ENCODE measurements at places on chromosomes 2 and 18.

GRCh38 chr2:101985793-101986164 lies 6.0 kb upstream of the IL1R2 start:
- DNase-seq, result no peak

- no peak for DNase-seq
Observed at GRCh38 chr2:153487448-153487847, 8.9 kb upstream of the RPRM start.

GRCh38 chr2:236167297-236168109 lies 683 bp downstream of the GBX2 start:
- no peak for DNase-seq

- DNase-seq, result no peak
Observed at GRCh38 chr18:37471637-37472036, 94.0 kb downstream of the CELF4 start.

DNA sequence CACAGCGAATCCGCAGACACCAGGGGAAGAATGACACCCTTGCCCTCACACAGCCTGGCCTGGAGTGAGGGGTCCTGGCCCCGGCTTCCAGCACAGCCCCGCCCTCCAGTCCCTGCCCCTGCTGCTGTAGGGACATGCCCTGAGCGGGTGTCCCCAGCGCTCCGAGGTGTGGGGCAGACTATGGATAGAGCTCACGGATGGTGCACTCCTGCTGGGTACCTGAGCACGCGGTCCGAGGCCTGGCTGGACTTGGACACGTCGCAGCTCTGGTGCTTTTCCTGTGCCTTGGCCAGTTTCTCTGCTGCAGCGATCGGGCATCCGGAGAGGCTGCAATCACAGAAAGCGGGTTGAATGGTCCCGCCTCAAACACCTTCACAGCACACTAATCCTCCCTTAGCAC lies 165.7 kb upstream of the PXDN start:
- no peak for DNase-seq

DNA sequence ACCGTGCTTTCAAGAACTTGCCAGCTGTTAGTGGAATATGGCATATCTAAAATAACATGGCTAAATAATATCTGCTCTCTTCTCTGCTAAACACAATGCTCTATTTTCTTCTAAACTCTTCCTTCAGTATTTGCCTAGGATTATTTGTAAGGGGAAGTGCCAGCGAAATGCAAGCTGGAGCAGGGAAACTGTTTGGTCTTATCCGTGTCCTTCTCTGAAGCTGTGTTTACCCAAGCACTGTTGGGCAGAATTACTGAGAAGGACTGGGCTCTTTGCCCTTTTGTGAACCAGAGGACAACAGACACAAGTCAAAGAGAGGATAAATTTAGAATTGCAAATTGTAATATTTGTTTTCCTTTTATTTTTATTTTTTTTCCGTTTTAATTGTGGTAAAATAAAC lies 23.6 kb downstream of the CPO start:
- peak; percentile 20 for DNase-seq

DNA sequence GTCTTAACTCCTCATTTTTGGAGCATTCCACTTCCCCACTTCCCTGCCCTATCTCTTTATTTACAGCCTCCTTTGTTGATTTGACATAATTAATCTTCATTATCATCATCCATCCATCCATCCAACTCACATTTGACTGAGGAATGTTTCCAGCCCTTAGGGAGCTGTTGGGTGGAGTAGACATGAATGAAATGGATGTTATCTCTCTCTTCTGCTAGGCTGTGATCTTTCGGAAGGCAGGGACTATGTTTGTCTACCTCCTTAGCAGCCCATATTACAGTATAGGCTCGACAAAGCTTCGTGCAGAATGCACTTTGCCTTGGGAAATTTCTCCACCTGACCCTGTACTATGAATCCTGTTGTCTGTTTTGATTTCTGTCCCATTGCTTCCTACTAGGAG lies 7.7 kb upstream of the EFEMP1 start:
- DNase-seq, result no peak

DNA sequence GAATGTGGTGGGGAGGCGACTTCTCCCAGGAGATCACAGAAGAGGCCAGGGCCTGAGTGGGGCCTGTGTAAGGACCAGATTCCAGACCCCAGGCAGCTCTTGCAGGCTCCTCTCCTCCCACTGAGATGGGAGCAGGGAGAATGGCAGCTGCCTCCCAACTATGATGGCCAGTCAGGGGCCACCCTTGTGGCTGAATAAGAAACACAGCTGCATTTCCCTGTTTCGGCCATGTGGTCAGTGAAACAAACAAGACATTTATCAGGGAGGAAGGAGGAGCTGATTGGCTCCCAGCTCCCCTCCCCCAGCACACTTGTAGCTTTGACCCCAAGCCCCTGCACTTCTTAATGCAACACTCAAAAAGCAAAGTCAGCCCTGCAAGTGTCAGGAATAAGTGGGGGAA lies 143.5 kb downstream of the CELF4 start:
- DNase-seq, result no peak
